Brain microvascular endothelial cell (primary cell): ENCODE measurements at places on chromosomes 2 and 18.

- peak; percentile 58 for DNase-seq
Measured at GRCh38 chr2:55482186-55482884, 37.2 kb upstream of the CFAP36 start.

DNA sequence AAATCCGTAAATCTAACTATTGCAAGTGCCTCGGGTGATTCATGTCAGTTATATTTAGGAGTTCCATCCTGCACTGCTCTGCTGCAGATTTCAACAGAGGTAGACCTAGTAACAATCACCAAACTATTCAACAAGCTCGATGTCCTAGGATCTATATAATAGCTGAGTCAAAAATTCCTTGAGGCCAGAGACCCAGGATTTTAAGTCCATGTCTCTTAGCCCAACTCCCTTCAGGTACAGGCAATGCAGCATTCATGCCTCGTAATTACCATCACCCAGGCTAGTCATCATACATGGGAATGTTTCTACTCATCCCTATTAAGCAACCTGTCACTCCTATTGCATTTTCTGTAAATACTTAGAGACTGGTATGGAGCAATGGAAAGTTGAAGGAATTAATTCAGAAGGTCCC is 729 bp downstream of the TM4SF20 start:
- DNase-seq: no peak

DNA sequence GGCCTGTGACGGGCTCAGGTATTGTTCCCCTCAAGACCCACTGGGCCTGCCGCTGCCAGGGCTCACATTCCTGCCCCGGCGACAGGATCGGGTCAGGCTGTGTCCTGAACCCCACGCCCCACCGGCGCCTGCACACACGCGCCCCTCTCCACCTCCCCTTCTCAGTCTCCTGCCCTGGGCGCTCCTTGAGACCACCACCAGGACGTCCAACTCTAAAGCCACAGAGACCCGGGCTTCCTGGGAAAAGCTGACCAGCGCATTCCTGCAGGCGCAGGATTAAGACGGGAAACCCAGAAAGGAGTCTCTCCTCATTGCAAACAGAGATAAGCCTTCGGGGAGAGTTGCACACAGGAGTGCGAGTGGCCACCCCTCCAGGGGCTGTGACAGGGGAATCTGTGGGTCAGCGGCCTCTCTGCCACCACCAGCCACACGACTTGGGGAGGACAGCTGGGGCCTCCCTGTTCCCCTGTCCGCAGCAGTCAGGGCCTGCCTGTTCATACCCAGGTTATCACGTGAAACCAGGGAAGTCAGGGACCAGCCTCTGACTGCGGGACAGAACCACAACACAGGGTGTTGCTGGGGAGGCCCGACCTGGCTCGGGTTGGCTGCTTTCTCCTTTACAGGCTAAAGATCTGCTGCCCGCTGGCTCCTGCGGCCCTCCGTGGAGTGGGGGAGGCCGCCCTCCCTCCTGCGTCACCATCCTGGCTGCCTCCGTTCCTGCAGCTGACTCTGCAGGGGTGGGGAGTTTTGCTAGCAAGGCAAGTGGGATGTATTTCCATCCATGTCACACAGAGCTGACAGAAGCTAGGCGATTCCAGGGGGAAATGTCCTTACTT is 88.8 kb downstream of the ZCCHC2 start:
- DNase-seq: no peak

GRCh38 chr2:64111426-64111825 is 32.8 kb downstream of the PELI1 start:
- no peak for DNase-seq
